A549 treated with AZD2906 at 1 μM for 4 hours (cell line): ENCODE measurements at places on chromosomes 3 and 15. TPM values are rescaled to one million over a fixed set of nuclear protein-coding genes. Genes with fewer than 3 reads are reported as not detected.

Gene MGLL
- total RNA-seq: 64.4 to 75.1 TPM (median 70.0 TPM) in 5 replicates

Gene LRRC2
- total RNA-seq: not detected in 5 replicates

Gene LIPH
- total RNA-seq: 3.9 to 6.0 TPM (median 5.0 TPM) in 5 replicates

Gene FANCD2OS
- total RNA-seq: not detected in 5 replicates

Gene VILL
- 0.06 to 0.26 TPM (median 0.12 TPM) in 4 of 5 replicates, not detected in the other for total RNA-seq

Gene SCN11A
- 0.01 to 0.02 TPM (median 0.01 TPM) in 3 of 5 replicates, not detected in the others for total RNA-seq

Gene GHSR
- not detected in 5 replicates for total RNA-seq

Gene IL17RE
- 1.7 to 1.9 TPM (median 1.8 TPM) in 5 replicates for total RNA-seq

Gene ADAMTS9
- total RNA-seq: 0.57 to 0.72 TPM (median 0.62 TPM) in 5 replicates

Gene DNAH12
- 0.08 to 0.16 TPM (median 0.08 TPM) in 4 of 5 replicates, not detected in the other for total RNA-seq

Gene PKM
- total RNA-seq: 3,039 to 3,227 TPM (median 3,125 TPM) in 5 replicates
